ENCODE measurements at places on chromosomes 4 and X.
A peak's percentile ranks its signal among the peaks of the same experiment; 100 is the strongest.

DNA sequence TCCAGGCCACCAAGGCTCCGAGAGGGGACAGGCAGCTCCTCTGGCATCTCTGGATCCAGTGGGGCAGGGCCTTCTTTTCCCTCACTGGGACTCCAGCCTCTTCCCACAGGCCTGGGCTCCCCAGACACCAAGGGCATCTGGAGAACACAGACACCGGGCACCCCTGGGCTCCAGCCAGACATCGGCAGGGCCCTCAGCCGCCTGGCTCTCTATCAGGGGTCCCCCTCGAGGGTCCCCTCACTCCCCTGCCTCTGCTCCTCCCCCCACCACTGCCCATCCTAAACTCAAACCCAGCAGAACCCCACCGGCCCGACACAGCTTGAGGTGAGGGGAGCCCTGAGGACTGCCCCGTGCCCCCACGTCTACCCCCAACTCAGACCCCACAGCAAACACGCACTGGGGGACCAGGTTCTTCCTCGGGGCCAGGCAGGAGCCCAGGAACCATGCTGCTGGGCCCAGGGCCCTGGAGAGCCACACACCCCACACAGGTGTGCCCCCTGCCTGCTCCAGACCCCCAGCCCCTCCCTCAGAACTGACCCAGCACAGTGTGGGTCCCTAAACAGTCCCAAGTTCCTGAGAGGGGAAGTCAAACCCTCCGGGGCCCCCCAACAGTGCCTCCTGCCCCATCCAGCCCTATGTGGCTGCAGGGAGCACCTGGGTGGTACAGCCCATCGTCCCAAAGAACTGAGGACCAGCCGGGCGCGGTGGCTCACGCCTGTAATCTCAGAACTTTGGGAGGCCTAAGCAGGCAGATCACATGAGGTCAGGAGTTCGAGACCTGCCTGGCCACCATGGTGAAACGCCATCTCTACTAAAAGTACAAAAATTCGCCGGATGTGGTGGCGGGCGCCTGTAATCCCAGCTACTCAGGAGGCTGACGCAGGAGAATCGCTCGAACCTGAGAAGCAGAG lies 86.8 kb downstream of the FAM53A start:
- no peak for DNase-seq

- DNase-seq, result peak; percentile 13
These were observed at the start of gene ARMCX1 for GRCh38 chrX:101550362-101550750. Gene ARMCX1, plus strand, starts transcription at chrX:101550547. Its CDS starts 2,384 bp downstream, at chrX:101552931.

GRCh38 chrX:77694491-77694890 lies 91.5 kb downstream of the ATRX start:
- no peak for DNase-seq

DNA sequence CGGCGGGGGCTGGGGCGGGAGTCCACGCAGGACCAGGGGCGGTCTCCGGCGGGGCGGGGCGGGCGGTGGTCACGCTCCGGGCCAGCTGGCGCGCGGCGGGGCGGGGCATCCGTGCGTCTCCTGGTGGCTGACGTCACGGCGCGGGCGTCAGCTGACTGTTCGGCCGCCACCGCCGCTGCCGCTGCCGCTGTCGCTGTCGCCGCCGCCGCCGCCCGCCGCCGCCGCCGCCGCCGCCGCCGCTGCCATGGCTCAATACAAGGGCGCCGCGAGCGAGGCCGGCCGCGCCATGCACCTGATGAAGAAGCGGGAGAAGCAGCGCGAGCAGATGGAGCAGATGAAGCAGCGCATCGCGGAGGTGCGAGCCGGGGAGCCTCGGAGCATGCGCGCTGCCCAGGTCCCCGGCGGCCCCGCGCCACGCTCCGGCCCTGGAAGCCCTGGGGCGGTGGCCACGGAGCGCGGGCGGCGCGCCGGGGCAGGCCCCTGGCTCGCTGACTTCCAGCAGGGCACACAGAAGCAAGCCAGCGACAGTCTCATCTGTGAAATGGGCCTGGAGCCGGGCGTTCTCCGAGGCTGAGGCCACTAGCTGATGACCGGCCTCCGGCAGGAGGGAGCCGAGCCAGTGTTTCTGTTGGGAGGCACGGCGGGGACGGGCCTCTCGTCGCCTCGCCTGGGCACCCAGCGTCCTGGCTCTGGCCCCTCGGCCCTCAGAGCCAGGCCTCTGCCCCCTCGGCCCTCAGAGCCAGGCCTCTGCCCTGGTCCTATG lies at the start of gene FAM50A:
FAM50A (plus strand) TSS at position 150 of the 763 bp plus-strand sequence; CDS start at position 245, 95 bp downstream.
- DNase-seq, result peak; percentile 70

GRCh38 chr4:170657761-170658160 lies 568.0 kb upstream of the AADAT start:
- DNase-seq, result no peak

DNA sequence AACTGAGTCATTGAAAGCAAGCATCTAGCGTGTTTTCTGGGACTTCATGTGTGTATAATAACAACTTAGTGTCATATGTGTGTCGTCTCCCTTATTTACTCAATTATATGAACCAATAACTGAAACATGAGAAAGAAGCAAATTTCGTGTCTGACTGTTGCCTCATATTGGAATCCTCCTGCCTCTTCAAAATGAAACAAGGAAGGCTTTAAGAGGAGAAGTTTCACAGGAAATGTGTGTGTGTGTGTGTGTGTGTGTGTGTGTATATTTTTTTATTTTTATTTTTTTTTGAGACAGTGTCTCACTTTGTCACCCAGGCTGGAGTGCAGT lies 145.8 kb upstream of the SFRP2 start:
- DNase-seq, result no peak

GRCh38 chr4:126957987-126958386 lies 674.8 kb upstream of the INTU start:
- no peak for DNase-seq

DNA sequence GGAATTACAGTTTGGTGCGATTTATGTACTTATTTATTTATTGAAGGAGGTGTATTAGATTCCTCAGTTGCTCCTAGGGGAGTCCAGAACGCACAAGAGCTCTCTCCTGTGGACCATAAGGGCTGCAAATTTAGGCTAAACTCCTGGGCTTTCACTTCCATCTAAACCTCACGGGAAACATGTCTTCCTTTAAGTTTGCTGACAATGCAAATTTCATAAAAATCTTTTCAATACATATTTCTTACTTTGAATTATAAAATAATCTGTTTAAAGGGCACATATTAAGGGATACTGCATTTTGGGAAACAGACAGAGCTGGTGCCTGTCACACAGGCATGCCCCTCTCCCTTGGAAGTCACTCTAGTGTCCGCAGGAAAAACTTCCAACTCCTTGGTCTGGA lies 438.0 kb upstream of the CPEB2 start:
- no peak for DNase-seq

DNA sequence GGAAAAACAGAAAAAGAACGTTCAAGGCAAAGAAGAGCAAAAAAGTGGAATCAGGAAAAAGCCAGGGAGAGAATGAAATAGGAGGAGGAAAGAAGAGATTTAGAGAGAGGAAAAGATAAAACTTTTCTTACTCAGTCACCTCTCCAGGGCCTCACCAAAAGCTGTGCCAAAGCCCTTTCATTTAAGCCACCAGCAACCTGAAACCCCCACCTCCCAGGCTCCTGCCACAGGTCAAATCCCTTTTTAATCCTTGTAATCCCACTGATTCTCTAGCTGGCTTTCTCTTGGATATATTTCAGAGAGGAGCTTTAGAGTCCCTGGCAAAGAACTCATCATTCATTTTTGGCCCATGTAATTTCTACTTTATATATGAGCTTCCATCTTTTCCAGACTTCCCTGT lies 25.7 kb upstream of the XIAP start:
- no peak for DNase-seq

GRCh38 chrX:154775419-154776349 lies 13.0 kb downstream of the DKC1 start:
- peak; percentile 22 for DNase-seq

DNA sequence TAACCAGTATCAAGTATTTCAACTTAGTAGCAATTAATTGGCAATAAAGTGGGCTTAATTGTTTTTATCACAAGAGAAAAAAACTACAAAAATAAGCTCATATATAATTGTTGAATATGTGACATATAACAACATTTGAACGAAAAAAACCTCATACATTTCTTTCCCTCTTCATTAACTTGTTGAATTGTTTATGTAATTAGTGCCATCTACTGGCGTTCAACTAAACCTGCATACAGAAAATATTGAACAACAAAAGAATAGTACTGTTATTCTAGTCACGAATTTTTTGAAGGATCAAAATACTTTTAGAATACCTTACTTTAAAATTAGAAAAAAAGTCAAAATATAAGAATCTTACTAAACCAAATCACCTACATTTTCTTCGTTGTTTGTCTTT lies 586.5 kb upstream of the FTHL17 start:
- DNase-seq, result no peak

GRCh38 chr4:184103527-184104264 lies 114.0 kb downstream of the ENPP6 start:
- DNase-seq, result no peak

GRCh38 chr4:169219440-169219839 lies 51.3 kb downstream of the SH3RF1 start:
- DNase-seq, result no peak

DNA sequence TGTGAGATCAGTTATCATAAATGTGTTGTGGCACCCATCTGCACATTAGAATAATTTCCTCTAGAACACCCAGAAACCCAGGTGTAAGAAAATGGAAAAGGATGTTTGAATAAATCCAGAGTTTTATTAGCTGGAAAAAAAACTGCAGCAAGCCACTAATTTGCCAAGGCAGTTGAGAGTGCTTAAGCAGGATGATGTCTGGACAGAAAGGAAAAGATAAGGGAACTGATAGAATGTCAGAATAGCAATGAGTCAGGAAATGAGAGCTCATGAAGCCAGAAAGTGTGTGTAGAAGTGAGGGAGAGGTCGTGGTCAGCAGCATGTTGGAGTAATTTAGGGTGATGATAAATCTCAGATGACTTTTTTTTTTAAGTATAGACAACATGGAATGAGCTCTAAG lies 15.2 kb upstream of the NEUROG2 start:
- no peak for DNase-seq

DNA sequence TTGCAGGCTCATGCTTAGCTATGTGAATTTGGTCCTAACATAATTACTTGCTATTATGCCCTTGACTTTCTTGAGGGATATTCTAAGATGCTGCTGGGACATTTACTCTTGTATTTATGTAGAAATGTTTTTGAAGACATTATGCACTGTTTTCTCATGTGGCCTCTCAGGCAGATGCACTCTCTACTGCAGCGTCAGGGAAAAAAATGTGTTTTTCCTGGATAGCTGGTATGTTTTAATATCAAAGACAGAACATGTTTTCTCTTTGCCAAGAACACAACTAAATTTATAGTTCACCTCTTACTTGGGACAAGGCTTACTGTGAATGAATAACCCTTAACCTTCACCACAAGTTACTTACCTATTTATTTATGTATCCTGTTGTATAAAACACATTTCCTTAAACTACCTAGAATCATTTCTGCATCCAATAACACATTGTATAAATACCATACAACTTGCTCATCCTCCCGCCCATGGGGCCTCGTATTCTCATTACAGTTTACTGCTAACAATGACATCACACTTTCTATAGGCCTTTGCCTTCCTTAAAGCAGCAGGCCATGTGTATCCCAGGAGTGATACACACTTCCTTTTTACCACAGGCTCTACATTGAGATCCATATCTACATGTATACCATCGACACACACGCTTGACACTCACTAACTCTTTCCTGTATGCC lies 178.7 kb downstream of the SLIT2 start:
- DNase-seq, result no peak

DNA sequence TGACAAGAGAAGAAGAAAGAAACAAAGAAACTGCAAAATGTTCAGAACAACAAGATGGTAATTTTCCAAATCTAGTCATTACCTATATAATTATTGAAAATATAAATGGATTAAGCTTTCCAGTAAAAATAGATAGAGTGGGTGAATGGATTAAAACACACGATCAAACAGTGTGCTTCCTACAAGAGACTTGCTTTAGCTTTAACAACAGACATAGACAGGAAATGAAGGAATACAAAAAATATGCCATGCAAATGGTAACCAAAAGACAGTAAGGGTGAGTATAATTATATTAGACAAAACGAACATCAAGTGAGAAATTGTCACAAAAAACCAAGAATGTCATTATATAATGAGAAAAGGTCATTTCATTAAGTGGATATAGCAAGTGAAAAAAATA lies 842.8 kb downstream of the CCSER1 start:
- no peak for DNase-seq

DNA sequence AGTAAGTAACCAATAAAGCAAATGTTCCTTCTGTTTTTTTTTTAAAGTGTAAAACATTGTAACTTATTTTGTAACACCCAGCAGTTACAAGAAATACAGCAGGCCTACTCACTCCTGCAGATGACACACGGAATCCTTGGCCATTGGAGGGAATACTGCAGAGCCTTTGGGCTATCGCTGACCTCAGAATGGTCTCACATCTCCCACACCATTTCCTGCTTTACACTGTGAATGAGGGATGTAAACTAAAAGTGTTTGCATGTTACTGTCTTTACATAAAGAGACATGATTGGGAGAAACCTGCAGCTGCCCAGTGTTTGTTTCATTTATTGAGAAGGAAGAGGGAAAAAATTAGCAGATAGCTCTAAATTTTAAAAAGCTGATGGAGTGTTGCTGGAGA lies 64.1 kb downstream of the USP46 start:
- DNase-seq, result no peak

DNA sequence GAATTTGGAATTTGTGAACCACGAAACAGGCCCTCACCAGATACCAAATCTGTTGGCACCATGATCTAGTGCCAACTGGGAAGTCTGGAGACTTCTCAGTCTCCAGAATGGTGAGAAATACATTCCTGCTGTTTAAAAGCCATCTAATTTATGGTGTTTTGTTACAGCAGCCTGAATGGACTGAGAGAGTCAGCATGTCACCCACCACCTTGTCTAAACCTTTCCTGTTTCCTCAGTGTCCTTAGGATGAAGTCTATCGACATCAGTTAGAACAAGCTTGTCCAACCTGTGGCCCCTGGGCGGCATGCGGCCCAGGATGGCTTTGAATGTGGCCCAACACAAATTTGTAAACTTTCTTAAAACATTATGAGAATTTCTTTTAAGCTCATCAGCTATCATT lies 42.1 kb downstream of the FREM3 start:
- no peak for DNase-seq

DNA sequence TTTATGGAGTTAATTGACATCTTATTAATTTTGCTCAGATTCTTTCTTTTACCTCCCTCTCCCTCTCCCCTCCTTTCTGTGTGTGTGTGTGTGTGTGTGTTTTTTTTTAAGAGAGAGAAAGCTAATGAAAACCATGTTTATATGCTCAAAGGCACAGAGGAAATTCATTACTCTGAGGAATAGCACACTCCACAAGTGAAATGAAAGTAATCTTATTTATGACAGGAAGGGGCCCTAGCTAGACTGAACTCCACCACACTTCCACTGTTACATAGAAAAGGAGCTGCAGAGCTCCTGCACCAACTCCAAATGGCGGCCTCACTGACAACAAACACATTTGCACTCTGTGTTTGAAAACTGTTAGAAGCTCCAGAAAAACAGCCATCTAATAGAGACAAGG lies 150.6 kb downstream of the RASL11B start:
- DNase-seq, result no peak
